ENCODE measurements at places on chromosomes 12 and 14.

DNA sequence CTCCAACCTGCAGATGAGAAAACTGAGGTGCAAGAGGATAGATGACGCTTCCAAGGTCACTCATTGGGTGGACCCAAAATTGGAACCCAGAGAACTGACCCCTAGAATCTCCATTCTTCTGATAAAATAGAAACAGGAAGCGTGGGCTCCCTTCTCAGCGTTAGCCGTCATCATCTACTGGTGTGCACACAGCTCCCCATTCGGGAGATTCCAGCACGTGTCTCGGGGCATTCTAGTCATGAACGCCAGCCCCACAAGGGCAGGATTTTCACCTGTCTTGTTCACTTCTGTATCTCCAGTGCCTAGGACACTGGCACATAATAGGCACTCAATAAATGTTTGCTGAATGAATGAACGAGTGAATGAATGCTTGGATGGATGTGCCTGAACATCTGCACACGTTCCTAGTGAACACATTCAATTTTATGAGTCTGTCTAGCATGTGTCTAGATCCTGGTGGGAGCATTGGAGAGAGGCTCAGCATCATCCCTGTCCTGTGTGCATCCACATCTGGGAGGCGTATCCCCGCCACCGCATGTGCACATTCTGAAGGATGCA is 30.5 kb downstream of the RASAL1 start:
- DNase-seq, result no peak

DNA sequence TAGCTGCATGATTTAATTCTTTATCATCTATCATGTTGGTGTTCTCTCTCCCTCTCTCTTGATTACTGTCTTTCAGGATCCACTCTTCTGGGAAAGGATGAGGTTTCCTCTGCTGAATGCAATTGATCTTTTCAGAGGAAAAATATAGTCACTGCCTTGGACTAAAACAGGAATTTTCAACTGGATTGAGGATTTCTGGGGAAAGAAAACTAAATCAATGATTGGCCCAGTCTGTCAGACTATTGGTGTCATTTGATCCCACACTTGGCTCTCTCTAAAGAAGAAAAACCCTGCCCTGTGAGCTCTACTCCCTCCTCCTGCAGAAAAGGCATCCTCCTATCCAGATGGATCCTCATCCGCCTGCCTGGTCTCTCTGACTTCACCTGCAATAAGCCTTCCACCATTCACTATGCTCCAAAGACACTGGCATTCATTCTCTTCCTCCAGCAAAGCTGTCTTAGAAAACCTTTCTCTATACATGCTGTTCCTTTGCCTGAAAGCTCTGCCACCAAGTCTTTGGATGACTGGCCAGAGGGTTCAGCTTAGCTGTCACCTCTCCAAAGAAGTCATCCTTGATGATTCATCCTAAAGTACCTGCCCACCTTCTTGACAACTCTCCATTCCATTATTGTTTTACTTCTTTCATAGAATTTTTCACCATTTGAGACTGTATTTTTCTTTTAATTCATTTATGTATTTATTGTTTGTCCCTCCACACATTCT is 127.7 kb upstream of the CAND1 start:
- DNase-seq, result peak; percentile 18

- no peak for DNase-seq
Observed at GRCh38 chr14:71497645-71498086, 434.6 kb upstream of the RGS6 start.

GRCh38 chr12:107759410-107759809 is 1.5 kb downstream of the PRDM4 start:
- DNase-seq, result peak; percentile 38

GRCh38 chr14:22556021-22556989 is 32.7 kb downstream of the DAD1 start:
- DNase-seq, result peak; percentile 97

DNA sequence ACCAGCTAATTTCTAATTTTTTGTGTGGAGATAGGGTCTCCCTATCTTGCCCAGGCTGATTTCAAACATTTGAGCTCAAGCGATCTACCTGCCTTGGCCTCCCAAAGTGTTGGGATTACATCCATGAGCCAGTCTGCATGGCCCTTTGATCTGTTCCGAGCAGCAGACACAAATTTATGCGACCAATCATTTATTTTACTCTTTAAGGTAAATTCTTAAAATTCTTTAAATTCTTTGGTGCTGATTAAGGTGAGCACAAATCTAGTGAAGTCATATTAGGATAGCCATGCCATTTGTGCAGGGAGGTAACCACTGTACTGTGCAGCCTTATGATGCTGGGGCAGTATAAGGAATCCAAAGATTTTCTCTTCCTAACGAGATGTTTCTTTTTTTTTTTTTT is 135.7 kb downstream of the SRGAP1 start:
- no peak for DNase-seq

DNA sequence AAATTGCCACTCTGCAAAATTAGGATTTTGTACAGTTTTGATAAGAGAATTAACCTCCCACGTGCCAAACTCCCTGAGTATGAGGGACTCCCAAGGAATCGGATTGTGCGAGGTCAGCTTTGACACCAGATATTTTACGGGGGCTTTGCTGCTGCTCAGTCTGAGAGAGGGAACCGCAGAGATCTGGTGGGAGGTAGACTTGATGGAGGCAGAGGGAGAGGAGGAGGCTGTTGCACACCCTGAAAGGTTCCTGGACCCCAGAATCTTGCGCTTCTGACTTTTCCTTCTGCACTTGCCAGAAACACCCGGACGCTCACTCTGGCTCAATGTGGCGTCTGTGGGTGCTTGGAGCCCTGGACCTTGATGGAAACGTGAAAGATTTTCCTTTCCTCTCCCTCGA is 83.9 kb downstream of the PAPOLA start:
- no peak for DNase-seq

GRCh38 chr14:103871596-103872480 is 24.5 kb upstream of the PPP1R13B start:
- peak; percentile 84 for DNase-seq

DNA sequence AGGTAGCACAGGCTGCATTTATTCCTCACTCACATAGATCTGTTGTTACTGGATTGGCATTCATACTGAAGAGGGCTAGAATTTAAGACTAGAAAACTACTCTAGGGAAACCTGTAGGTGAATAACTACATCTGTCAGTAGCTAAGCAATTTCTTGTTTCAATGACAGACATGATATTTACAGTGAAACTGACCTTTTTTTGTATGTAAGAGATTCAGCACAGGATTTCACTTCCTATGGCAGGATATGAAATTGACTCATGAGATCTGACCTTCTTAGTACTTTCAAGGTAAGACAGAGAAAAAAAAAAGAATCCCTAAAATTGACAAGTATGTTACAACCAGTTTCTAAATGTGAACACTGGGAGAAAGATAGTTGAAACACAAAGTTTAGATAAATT is 189.8 kb upstream of the SLC16A7 start:
- no peak for DNase-seq

DNA sequence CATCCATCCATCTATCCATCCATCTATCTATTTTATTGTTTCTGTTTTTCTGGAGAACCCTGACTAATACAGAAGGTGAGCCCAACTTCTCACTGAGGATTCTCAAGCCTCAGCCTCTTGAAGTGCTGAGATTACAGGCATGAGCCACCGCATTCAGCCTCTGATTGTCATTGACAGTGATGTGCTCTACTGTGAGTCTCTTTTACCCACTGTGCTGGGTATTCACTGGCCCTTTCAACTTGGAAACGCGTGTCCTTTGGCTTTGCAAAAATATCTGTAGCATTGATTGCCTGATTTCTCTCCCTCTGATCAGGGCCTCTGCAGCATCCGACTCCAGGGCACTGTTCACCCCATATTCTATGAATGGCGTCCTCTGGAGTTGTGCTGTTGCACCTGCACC is 29.6 kb upstream of the TCL1B start:
- DNase-seq, result no peak

DNA sequence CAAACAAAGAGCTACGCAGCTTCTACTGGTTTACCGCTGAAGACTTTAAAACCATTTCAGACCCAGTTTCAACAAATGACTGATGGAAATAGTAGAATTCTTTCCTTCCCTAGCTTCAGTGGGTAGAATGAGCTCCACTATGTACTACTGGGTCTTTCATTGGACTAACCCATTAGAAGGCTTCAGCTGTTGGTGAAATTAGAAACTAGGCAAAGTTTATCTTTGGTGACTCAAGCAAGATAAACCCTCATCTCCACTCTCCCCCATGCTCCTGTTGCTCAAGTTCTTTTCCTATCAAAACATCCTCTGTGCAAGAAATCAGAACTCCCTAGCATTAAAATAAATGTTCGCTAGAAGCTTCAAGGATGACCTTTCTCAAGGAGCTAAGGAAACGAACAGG is 159.2 kb downstream of the PAWR start:
- no peak for DNase-seq

DNA sequence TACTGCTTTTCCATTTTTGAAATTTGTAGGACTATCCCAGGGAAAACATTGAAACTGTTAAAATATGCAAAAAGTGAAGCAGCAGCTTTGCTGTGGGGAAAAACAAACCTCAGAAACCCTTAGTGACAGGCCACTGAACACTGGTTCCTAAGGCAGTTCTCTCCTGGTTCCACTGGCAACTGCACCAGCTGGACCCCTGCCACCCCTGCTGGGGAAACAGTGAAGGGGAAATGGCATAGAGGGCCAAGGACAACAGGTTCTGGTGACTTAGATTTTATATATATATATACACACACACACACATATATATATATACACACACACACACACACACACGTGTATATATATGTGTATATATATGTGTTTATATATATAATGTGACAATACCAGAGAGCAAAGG is 16.2 kb upstream of the KRT7 start:
- no peak for DNase-seq

- no peak for DNase-seq
Observed at GRCh38 chr12:115584156-115584555, 693.3 kb downstream of the MED13L start.

GRCh38 chr12:56630180-56630632 is at the start of gene BAZ2A:
BAZ2A (minus strand) TSS chr12:56630326; CDS start chr12:56617530, 12,796 bp downstream.
- DNase-seq, result peak; percentile 92

DNA sequence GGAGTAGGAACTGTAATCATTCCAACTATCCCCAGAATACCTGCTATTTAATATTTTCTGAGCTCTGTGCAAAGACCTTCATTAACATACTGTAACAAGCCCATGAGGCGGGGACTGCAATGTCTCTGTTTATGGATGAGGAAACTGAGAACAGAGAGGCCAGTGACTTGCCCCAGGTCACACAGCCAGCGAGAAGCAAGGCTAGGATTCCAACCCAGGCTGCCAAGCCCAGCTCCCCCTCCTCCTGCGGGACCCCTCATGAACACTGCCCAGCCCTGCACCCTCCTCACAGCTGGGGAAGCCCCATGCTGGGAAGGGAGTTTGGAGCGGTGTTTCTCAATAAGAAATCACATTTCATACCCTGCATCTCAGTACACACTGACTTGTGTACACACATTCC is 10.9 kb downstream of the HVCN1 start:
- DNase-seq, result no peak

GRCh38 chr12:93663006-93663728 is 14.0 kb upstream of the CRADD start:
- DNase-seq, result no peak

GRCh38 chr12:96069511-96070231 is 34.3 kb upstream of the LTA4H start:
- DNase-seq, result no peak

DNA sequence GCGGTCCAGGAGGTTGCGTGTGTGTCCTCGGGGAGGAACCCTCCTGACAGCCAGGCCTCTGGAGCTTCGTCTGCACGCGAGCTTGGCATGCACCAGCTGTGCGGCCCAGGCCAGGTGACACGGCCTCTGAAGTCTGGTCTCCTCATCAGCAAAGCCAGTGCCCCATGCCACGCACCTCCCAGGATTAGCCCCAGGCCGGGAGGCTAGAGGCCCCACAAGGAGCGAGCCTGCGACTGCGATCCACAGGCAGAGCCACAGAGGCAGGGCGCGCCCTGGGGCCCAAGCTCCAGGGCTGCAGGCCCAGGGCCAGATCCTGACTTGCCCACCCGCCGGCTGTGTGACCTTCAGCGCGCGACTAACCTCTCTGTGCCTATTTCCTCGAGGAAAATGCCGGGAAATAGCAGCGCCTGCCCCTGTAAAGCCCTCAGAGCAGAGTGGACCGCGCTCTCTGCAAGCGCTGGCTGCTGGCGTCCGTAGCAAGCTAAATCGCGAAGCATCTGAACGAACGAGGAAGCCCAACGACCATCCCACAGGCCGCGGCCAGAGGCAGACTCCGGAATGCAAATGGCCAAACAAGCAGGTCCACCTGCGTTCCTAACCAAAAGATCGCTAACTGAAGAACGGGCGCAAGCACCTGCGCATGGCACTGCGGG is 492 bp upstream of the BTBD6 start:
- DNase-seq, result no peak

DNA sequence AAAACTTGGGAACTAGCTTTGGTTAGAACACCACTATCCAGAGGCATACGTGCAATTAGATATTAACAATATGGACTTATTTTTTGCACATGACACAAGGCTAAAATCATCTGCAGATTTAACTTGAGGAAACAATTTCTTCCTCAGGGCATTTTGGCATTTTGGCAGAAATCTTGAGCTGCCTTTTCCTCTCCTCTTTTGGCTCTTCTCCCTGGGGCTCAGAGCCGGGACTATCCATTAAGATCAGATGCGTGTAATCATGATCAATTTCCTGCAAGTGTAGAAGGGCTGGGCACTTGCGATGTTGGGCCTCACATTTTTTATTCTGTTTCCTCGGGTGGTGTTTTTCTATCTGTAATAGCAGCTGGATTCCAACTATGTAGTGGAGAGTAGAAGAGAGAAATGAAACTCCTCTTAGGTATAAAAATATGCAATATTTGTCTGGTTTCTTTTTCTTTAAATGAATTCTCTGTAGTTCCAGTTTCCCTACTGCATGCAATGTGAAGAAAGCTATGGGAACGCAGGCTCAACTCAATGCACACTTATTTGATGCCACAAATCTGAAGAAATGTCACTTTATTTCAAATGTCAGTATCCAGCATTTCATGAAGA is 1010.8 kb downstream of the FLRT2 start:
- DNase-seq, result no peak
